Activated CD4-positive, alpha-beta memory T cell treated with anti-CD3 and anti-CD28 coated beads, Interleukin-2, amount 10 ng/mL, durations not matched to agents 7 days and 5 days (primary cell): ENCODE measurements at places on chromosomes 1 and 21. TPM values are rescaled to one million over a fixed set of nuclear protein-coding genes. Genes with fewer than 3 reads are reported as not detected.
A peak's percentile ranks its signal among the peaks of the same experiment; 100 is the strongest.

The GPR52 gene
- total RNA-seq: 1.6 TPM

DNA sequence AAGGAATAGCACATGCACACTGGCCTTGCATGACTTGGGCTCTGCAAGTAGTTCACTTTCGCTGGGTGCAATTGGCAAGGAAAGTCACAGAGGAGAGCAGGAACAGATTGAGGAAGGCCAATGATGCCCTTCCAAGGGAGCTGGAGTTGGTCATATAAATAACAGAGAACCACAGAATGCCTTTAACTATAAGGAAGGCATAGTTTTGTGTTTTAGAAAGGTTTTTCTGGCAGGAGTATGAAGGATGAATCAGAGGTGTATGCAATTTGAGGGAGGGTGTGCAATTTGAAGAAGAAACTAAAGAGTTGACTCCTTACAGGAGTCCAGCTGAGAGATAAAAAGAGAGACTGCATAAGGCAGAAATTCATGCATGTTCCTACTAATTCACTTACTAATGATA is 112.1 kb downstream of the PHTF1 start:
- no peak overlapping the region for H3K4me3 ChIP-seq
- no peaks in the 10 kb centered on the region for H3K4me1 ChIP-seq
- DNase-seq: no peak
- H3K27me3 ChIP-seq: no peaks in the 10 kb centered on the region
- peaks cover 8% of the 10 kb centered on the region for H3K36me3 ChIP-seq
- H3K27ac ChIP-seq: no peak overlapping the region

DNA sequence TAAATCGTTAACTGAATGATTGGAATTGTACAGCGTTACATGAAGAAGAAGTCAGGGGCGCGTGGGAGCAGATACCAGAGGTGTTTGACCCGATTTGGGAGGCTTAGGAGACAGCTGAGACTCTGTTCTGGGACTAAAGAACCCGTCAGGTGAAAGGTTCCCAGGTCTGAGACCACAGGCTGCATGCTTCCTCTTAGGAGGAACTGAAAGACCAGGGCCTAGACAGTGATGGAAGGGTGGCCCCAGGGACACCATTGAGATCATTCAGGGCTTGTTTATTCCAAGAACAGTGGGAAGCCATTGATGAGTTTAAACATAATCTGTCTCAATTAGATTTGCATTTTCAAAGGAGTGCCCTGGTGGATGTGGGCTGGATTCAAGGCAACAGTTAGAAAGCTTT is 904 bp downstream of the KLF17 start:
- no peak overlapping the region for H3K4me3 ChIP-seq
- H3K36me3 ChIP-seq: no peaks in the 10 kb centered on the region
- DNase-seq: no peak
- H3K27ac ChIP-seq: no peak overlapping the region
- H3K27me3 ChIP-seq: peaks cover 30% of the 10 kb centered on the region

DNA sequence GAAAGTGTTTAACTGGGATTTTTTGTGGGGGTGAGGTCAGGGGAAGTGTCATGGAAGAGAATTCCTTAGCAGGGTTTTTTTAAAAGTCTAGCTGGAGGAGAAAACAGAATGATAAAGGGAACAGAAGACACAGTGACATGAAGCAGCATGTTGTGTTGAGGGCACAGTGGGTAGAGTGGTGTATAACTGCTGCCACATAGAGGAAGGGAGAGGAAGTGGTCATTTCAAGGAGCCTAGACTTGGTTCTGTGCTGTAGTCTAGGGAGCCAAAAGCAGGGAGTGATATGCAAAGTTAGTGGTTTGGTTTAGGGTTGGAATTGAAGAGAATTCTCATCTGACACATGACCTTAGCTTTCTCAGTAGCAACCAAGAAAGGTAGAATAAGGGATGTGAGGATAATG is 10.2 kb downstream of the EEIG2 start:
- no peak overlapping the region for H3K4me3 ChIP-seq
- no peaks in the 10 kb centered on the region for H3K4me1 ChIP-seq
- DNase-seq: peak; percentile 37

- H3K36me3 ChIP-seq: no peaks in the 10 kb centered on the region
- no peak overlapping the region for H3K27ac ChIP-seq
- DNase-seq: peak; percentile 10
- no peak overlapping the region for H3K4me3 ChIP-seq
- H3K4me1 ChIP-seq: no peaks in the 10 kb centered on the region
These were observed 30.3 kb upstream of the COL6A2 start for GRCh38 chr21:46067505-46068201.
